AG04450 (cell line): ENCODE measurements at places on chromosomes 1 and 21.

DNA sequence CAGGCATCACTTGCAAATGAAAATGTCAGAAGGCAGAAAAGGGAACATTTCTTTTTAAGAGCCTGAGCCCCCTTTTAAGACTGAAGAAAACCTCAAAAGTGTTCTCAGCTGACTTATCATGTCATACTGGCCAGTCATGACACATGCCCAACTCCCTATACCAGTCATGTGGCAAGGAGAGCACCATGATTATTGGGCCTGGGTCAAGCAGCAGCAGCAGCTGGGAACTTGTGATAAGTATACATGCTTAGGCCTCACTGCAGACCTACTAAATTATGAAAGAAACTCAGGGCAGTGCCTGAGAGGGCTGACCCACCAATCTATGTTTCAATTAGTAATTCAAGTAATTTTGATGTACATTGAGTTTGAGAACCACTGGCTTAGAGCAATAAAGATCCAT lies 8.6 kb downstream of the RO60 start:
- DNase-seq: no peak

DNA sequence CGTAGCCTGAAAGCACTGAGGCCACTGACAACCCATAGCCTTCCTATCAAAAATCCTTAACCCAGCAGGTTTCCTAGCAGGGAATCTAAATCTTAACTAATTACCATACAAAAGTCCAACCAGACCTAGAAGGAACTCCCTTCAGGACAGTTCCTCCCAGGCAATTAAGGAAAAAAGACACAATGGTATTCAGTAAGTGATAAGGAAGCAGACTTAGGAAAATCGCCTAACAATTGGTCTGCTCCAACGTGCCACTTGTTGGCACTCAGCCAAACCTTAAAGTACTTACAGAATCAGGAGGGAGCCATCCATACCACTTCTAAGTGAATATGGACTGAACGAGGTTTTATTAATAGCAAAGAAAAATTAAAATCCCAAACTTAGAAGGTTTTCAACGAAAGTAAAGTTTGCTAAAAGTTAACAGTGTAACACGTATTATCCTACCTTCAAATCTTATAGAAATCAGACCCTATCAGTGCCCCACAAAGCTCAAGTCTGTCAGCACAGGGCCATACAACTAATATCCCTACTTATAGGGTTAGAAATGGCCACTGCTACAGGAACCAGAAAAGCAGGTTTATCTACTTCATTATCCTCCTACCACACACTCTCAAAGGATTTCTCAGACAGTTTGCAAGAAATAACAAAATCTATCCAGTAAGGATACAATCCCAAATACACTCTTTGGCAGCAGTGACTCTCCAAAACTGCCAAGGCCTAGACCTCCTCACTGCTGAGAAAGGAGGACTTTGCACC lies 29.0 kb downstream of the SPATA6 start:
- no peak for DNase-seq

- DNase-seq: no peak
Observed at GRCh38 chr1:22414244-22414751, 37.4 kb upstream of the ZBTB40 start.

GRCh38 chr1:192443616-192444015 lies 126.8 kb downstream of the RGS21 start:
- DNase-seq: no peak

DNA sequence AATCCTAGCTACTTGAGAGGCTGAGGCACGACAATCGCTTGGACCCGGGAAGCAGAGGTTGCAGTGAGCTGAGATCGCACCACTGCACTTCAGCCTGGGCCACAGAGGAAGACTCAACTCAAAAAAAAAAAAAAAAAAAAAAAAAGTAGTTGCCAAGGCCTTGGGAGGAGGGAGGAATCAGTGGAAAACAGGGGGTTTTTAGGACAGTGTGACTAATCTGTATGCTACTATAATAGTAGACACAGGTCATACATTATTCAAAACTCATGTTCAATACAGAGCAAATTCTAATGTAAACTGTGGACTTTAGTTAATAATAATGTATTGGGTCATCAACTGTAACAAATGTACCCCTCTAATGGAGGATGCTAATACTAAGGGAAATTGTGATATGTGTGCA lies 51.7 kb upstream of the CTPS1 start:
- no peak for DNase-seq

GRCh38 chr1:116712510-116712909 lies 41.7 kb upstream of the CD2 start:
- DNase-seq: no peak

DNA sequence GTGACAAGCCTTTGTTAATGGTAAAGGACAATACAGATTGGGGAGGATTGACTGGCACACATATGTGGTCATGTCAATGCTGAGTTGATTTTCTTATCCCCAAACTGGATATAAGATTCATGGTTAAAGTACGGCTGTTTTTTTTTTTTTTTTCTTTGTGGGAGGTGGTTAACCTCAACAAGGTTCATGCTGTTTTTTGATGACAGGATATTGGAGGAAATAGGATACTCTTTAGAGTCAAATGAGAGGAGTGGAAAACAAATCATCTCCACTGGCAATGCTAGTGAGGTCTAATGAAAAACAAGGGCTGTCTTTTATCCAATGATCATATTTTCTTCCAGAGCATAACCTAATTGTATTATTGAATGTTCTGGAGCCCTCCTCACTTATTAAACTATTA lies 140.2 kb downstream of the FAM78B start:
- no peak for DNase-seq

GRCh38 chr1:203088441-203088840 lies 2.6 kb upstream of the MYOG start:
- no peak for DNase-seq

DNA sequence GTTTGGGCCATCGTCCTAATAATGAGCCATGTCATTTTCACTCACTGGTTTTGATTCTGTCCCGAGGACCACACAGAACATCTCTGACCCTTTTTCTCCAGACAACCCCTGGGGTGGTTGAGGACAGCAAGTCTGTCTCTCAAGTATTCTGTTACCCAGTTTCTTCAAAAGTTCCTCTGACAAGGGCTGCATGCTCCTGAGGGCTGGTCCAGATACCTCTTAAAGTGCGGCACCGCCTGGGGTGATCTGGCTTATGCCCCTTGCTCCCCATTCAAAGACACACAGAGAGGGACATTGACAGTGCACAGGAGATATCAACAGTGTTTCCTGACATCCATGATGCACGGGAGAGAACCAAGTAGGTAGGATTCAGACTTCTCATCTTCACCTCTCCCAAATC lies 132.9 kb upstream of the EDN2 start:
- no peak for DNase-seq

- no peak for DNase-seq
Observed at GRCh38 chr1:66416295-66416694, 117.7 kb upstream of the SGIP1 start.

- peak; percentile 74 for DNase-seq
Observed at GRCh38 chr1:95043141-95043980, 29.4 kb downstream of the ALG14 start.

GRCh38 chr1:94303005-94303404 lies 65.6 kb upstream of the ARHGAP29 start:
- DNase-seq: no peak

- no peak for DNase-seq
Observed at GRCh38 chr1:205766038-205766437, 9.2 kb downstream of the RAB29 start.

- no peak for DNase-seq
Observed at GRCh38 chr1:114078116-114078515, 75.6 kb downstream of the SYT6 start.

- DNase-seq: no peak
Observed at GRCh38 chr1:172720339-172720738, 61.4 kb downstream of the FASLG start.

DNA sequence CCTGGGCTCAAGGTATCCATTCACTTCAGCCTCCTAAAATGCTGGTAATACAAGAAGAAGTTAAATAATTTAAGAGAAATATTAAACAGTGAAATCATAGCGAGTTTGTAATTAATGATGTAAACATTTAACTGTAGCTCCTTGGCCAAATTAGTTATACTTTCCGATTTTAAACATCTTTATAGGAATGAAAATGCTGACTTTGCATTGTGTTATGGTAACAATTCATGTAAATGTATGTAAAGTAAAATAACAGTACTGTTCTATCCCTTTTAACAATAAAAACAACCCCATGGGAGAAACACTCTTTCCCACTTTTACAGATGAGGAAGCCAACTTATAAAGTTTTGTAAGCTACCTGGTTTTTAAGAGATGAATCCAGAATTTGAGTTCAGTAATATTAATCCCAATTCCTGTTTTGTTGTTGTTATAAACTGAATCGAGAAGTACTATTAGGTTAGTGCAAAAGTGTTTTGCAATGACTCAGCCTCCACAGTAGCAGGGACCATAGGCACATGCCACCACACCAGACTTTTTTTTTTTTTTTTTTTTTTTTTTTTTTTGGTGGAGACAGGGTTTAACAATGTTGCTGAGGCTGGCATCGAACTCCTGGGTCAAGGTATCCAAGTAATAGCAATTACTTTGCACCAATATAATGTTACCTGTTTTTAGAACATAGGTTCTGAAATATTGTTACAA lies 1360.4 kb downstream of the BRINP3 start:
- DNase-seq: no peak

DNA sequence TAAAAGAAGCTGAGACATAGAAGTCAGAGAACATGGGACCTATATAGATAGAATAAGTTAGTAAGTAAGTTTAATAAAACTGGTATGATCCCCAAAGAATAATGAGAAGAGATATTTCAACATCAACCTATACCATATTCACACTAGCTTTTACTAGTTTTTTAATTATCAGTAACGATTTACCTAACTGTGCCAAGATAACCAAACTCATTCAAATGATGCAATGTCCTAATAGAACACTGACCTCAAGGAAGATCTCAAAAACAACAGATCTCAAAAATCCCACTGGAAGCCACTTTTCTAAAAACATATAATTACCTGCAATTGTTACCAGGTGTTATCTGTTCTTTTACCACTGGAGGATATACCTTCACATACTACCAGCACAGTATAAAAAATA lies 38.7 kb downstream of the ANKRD13C start:
- no peak for DNase-seq

DNA sequence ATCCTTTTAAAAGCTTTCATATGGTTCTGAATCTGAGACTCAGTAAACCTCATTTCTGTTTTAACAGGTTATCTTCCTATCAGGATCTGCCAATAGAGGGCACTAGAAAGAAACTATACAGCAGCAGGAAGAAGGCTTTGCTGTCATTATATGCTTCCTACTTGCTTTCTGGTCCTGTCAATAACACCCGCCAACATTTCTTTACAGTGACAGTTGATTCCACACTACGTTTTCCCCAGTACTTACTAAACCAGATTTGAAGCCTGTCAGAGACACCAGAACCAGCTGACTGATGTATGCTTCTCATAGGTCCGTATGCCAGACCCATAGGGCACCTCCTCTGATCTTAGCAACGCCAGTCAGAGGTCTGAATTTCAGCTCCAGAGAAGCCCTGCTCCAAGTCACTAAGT lies 341.0 kb upstream of the NEGR1 start:
- DNase-seq: peak; percentile 11

GRCh38 chr1:7552402-7552801 lies 218.7 kb upstream of the VAMP3 start:
- DNase-seq: no peak

DNA sequence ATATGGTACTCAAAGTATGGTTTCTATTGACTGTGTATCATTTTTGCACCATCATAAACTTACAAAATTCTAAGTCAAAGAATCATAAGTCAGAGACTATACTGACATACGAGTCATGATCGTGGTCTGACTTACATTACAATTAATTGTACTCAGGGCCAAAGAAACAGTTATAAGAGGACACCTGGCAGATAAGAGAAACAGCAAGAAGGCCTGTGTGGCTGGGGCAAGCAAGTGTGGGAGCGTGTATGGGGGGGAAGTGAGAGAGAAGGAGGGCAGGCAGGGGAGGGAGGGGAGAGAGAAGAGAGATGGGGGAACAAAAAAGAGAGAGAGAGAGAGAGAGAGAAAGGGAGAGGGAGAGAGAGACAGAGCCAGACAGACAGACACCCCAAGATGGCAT lies 70.9 kb downstream of the RERE start:
- DNase-seq: no peak
